ENCODE measurements at places on chromosomes 11 and 22. TPM values are rescaled to one million over a fixed set of nuclear protein-coding genes. Genes with fewer than 3 reads are reported as not detected.

DNA sequence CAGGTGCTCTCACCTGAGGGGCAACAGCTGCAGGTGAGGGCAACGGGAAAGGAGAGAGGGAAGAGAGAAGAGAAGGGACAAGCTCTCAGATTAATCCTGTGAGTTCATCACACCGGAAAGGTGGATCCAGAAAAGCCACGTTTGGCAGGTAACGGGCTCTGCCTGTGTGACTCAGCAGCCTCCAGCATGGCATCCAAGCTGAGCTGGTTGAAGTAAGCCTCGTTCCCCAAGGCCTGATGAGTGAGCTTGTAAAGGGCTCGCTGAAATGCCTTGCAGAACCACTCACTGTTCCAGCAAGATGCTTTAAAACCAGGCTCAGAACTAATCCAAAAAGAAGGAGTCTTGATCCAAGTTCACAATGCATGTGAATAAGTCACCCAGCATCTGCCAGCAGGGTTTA, 206.9 kb upstream of the TMEM45B start:
- DNase-seq = no peak

PELI3 gene
- total RNA-seq = 7.6 TPM

GRCh38 chr11:134252346-134253187, 585 bp downstream of the THYN1 start:
- no peak for DNase-seq

- no peak for DNase-seq
Measured at GRCh38 chr11:85307366-85307765, 319.8 kb downstream of the DLG2 start.

GRCh38 chr11:62794201-62794775, 2.5 kb upstream of the TMEM223 start:
- DNase-seq = no peak

OR5A1 gene
- not detected for total RNA-seq

- no peak for DNase-seq
Measured at GRCh38 chr11:27913650-27914049, 194.3 kb downstream of the KIF18A start.

GRCh38 chr11:66328031-66328301, 8.3 kb downstream of the RIN1 start:
- no peak for DNase-seq

OR51I1 gene
- not detected for total RNA-seq

DNA sequence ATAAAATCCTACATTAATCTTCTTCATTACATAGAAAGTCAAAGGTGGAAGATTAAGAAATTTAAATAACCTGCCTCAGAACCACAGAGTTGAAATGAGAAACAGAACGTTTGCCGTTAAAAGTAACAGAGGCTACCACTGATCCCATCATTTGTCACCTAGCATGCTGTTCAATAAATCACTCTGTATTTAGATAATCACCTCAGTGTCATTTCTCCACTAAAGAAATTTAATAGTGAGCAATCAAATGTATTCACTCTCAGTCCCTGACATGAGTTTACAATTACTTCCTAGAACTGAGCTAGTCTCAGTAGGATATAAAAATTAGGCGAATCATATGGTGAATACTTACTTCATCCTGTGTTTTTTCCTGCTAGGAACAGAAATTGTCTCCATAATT, 169.6 kb downstream of the MSANTD4 start:
- DNase-seq = no peak

OR56A1 gene
- not detected for total RNA-seq

GRCh38 chr11:44566952-44567875, 1.8 kb downstream of the CD82 start:
- DNase-seq = no peak

UBASH3B gene
- 46.0 TPM for total RNA-seq

All from Calu3 (cell line).